ENCODE measurements at places on chromosomes 7 and 10.

DNA sequence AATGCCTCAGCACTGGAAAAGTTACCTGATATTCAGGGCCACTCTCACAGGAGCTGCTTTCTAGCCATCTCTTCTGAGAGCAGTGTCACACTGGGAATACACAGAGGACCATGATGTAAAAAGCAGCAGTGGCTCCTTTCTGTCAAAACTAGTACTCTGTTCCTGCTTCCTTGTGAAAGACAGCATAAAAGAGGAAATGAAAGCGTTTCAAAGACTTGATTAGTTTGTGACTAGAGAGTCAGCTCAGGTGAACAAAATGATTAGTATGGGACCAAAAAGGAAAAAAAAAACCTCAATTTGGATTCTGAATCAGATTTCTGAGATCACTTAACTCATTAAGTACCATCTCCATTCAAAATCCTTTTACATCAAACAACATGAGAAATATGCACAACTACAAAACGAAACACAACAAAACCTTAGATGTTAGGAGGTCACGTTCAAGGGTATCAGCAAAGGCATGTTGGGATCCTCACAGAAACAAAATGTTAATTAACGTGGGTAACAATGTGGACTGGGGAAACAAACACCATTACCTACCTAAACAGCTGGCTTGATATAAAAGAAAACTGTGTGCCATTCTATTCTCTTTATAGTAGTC, 103.7 kb downstream of the MACC1 start:
- no peaks in the 10 kb centered on the region for H3K27me3 ChIP-seq
- no peak overlapping the region for H3K27ac ChIP-seq
- H3K4me3 ChIP-seq, result no peak overlapping the region
- no peaks in the 10 kb centered on the region for H3K4me1 ChIP-seq
- H3K36me3 ChIP-seq, result no peaks in the 10 kb centered on the region

DNA sequence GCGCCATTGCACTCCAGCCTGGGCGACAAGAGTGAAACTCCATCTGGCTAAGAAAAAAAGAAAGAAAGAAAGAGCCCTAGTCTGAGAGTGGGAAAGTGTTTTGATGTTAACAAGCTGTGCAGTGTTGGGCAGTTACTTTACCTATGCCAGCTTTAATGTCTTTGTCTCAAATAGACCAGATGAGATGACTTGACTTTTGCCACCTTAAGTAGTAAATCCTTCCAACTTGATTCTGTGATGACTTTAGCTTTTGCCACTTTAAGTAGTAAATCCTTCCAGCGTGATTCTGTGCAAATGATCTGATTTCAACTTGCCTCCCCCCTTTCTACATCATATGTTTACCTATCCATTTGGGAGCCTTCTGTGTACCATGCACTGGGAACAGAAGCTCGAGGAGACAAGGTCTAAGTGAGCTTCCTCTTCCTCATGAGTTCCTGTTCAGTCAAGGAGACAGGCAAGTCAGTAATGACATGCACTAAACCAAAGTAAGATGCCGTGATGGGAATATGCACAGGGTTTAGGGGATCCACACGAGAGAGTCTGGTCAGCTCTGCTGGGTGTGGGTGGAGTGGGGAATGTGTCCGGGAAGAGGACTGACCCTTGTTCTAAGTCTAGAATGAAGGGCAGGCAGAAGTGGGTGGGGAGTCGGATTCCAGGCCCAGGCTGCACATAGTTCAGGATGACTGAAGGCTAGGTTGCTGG, 17.2 kb downstream of the INPP5F start:
- DNase-seq, result no peak
- H3K4me1 ChIP-seq, result no peaks in the 10 kb centered on the region
- H3K36me3 ChIP-seq, result no peaks in the 10 kb centered on the region
- no peak overlapping the region for H3K27ac ChIP-seq

DNA sequence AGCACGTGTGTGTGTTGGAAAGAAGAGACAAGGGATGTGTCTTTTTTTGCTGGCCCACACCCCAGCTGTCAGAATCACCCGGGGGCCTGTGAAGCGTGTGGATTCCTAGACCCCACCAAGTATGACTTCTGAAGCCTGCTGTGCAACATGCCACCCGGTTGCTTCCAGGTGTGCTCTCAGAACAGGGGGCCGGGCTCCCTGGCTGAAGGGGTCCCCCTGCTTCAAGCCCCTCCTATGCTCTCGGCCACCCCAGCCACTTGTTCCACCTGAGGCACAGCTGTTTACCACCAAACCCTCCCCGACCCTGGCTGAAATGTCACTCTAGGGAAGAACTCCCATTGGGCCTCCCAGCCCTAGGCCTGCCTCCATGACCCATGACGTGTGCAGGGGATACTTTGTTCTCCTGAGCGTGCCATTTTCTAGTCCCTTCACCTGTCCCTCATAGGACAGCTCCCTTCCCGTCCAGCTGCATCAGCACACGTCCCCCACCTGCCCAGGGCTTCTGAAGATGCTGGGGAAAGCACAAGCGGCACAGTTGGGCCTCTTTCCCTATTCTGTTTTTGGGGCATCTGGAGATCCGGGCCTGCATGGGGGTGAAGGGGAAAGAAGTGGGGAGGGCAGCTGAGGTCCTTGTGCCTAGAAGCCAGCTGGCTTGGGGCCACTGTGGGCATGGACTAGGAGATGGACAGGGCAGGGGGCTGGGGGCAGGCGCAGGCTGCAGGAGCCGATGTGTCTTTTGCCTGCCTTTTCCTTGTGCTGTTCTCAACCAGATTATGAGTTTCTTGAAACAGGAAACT, 33.3 kb downstream of the CRHR2 start:
- no peak overlapping the region for H3K27ac ChIP-seq
- no peaks in the 10 kb centered on the region for H3K4me1 ChIP-seq
- no peak overlapping the region for H3K4me3 ChIP-seq
- H3K27me3 ChIP-seq, result no peaks in the 10 kb centered on the region

- no peak for DNase-seq
- no peaks in the 10 kb centered on the region for H3K36me3 ChIP-seq
- no peak overlapping the region for H3K27ac ChIP-seq
- no peak overlapping the region for H3K4me3 ChIP-seq
Observed at GRCh38 chr10:42707234-42707633, 68.9 kb upstream of the ZNF33B start.

DNA sequence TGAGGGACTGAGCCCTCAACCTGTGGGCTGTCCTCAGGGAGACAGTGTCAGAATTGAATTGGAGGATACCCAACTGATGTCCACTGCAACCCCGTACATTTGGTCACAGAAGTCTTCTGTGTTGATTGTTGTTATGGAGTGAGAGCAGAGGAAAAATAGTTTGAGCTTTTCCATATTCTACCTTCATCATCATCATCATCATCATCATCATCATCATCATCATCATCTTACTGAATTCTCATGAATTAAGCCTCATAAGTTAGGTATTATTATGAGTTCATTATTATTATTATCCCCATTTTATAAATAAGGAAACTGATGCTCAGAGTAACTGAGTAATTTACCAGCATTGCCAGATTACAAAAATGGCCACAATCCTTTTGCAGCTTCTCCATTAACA, 8.4 kb downstream of the ALDH18A1 start:
- H3K4me3 ChIP-seq, result no peak overlapping the region
- no peaks in the 10 kb centered on the region for H3K4me1 ChIP-seq
- no peak for DNase-seq

DNA sequence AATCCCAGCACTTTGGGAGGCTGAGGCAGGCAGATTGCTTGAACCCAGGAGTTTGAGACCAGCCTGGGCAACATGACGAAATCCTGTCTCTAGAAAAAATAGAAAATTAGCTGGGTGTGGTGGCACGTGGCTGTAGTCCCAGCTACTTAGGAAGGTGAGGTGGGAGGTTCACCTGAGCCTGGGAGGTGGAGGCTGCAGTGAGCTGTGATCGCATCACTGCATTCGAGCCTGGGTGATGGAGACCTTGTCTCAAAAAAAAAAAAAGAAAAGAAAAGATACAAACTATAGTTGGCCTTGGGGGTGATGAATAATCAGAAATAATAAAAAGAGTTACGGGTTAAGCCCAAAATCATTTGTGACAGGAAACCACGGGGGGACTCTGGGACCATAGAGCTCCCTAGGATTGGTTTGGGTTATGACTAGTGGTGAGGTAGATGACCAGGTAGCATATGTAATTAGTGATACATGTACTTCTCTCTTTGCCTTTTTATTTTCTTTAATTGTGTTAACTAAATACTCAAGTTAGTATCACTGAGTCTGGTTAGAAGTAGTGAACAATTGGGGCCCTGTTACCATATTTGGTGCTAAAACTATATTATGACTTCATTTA, 10.4 kb upstream of the ASCC1 start:
- no peak for DNase-seq
- no peaks in the 10 kb centered on the region for H3K4me1 ChIP-seq
- no peak overlapping the region for H3K27ac ChIP-seq

- no peaks in the 10 kb centered on the region for H3K27me3 ChIP-seq
- no peaks in the 10 kb centered on the region for H3K4me1 ChIP-seq
- no peak overlapping the region for H3K4me3 ChIP-seq
- no peaks in the 10 kb centered on the region for H3K36me3 ChIP-seq
- no peak for DNase-seq
Observed at GRCh38 chr7:87435546-87435945, 39.9 kb downstream of the ABCB4 start.

DNA sequence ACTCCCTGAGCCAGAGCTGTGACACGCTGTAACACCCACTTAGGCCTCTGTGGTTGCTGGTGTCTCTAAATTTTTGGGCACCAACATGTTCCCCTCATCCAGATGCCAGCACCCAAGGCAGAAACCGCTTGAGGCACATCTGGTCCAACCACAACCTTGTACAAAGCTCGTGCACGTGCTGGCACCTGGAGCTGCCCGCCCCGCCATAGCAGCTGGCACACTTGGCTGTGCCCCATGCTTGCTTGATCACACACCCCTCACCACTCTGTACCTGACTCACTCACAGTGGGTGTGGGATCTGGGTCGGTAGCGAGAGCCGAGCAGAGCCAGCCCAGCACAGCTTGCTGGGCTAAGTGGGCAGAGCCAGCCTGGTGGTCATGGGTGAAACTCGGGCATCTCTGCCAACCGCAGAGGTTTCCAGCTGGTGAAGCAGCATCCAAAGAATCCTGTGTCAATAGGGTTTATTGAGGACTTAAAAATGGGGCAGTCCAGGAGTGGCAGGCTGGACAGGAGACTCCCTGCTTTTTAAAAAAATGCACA, 1210.4 kb downstream of the TYW1 start:
- DNase-seq, result no peak
- H3K4me1 ChIP-seq, result no peaks in the 10 kb centered on the region
- no peak overlapping the region for H3K27ac ChIP-seq
- no peaks in the 10 kb centered on the region for H3K27me3 ChIP-seq
- H3K36me3 ChIP-seq, result no peaks in the 10 kb centered on the region
- H3K4me3 ChIP-seq, result no peak overlapping the region

All from breast epithelium (tissue), 4 donors.